ENCODE measurements at places on chromosomes 11 and 22. TPM values are rescaled to one million over a fixed set of nuclear protein-coding genes. Genes with fewer than 3 reads are reported as not detected.

The MS4A15 gene
- not detected for total RNA-seq

The TH gene
- not detected for total RNA-seq

The DRD4 gene
- total RNA-seq: 0.88 TPM

The CDCA5 gene
- total RNA-seq: 112 TPM

The KRTAP5-2 gene
- not detected for total RNA-seq

The GLYAT gene
- total RNA-seq: not detected

The PRODH gene
- not detected for total RNA-seq

The C11orf16 gene
- not detected for total RNA-seq

The ACRV1 gene
- total RNA-seq: not detected

The CNIH2 gene
- 0.96 TPM for total RNA-seq

The OR51B4 gene
- total RNA-seq: not detected

The MOV10L1 gene
- total RNA-seq: 0.34 TPM

The EHF gene
- not detected for total RNA-seq

The SPI1 gene
- not detected for total RNA-seq

The KCTD17 gene
- total RNA-seq: 30.6 TPM

The SAA1 gene
- not detected for total RNA-seq

The TOP3B gene
- 34.0 TPM for total RNA-seq

The CD3E gene
- 372 TPM for total RNA-seq

The MRGPRF gene
- not detected for total RNA-seq

The UPK3A gene
- not detected for total RNA-seq

The MS4A7 gene
- total RNA-seq: not detected

The FUT4 gene
- 3.9 TPM for total RNA-seq

The EMSY gene
- 29.0 TPM for total RNA-seq

The ADAMTS15 gene
- not detected for total RNA-seq

The FGF3 gene
- total RNA-seq: not detected

The VSIG10L2 gene
- not detected for total RNA-seq

The MGAT3 gene
- 1.9 TPM for total RNA-seq

The TRIM49 gene
- total RNA-seq: not detected

The PHLDA2 gene
- 3.7 TPM for total RNA-seq

The GLB1L3 gene
- total RNA-seq: 11.9 TPM

The OR51B5 gene
- total RNA-seq: not detected

The BIRC3 gene
- 102 TPM for total RNA-seq

The SCT gene
- not detected for total RNA-seq

The PRAME gene
- total RNA-seq: not detected

The SFI1 gene
- total RNA-seq: 274 TPM

The OR52B2 gene
- total RNA-seq: not detected

The APOA4 gene
- not detected for total RNA-seq

The CRYBB1 gene
- total RNA-seq: not detected

The MYOD1 gene
- not detected for total RNA-seq

The SLC6A5 gene
- not detected for total RNA-seq

The CCDC116 gene
- not detected for total RNA-seq

The CASP5 gene
- total RNA-seq: not detected

The C11orf91 gene
- not detected for total RNA-seq

The KCNJ11 gene
- total RNA-seq: 2.4 TPM

The IFITM2 gene
- total RNA-seq: 540 TPM

The OR2AT4 gene
- total RNA-seq: not detected

The GDPD4 gene
- total RNA-seq: not detected

The APOA5 gene
- total RNA-seq: not detected

The BIRC2 gene
- total RNA-seq: 32.9 TPM

The FAM76B gene
- 46.0 TPM for total RNA-seq

The OR8D4 gene
- not detected for total RNA-seq

The SYT9 gene
- not detected for total RNA-seq

The ZPR1 gene
- total RNA-seq: 89.9 TPM

The GAL gene
- 3.8 TPM for total RNA-seq

The GLYATL2 gene
- total RNA-seq: not detected

The MYRF gene
- total RNA-seq: 0.97 TPM

The RAG2 gene
- not detected for total RNA-seq
